ENCODE measurements at places on chromosomes 11 and 22. TPM values are rescaled to one million over a fixed set of nuclear protein-coding genes. Genes with fewer than 3 reads are reported as not detected.

MUC6 gene
- not detected for total RNA-seq

GRCh38 chr11:819943-820649 lies 1.4 kb downstream of the PNPLA2 start:
- peaks cover 15% of the 10 kb centered on the region for H3K4me1 ChIP-seq
- H3K27me3 ChIP-seq: no peaks in the 10 kb centered on the region
- peak; percentile 95 for DNase-seq

DNA sequence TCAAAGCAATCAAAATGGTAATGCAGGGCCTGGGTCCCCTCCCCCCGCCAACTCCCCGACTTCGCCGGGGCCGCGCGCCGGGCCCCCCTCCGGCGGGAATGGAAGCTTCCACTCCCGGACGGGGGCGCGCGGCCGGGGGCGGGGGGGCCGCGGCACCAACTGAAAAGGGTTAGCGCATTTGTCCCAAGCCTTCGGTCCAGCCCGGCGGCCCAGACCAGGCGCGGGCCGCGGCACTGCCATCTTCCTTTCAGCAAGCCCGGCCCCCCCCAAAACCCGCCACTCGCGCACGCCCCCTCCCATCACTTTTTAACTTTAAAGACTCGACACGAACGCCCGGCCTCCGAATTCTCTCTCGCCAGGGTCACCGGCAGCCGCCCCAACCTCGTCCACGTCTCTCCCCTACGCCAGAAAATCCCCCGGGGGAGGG lies 2.8 kb downstream of the PHF21B start:
- no peak overlapping the region for H3K27ac ChIP-seq
- peaks cover 8% of the 10 kb centered on the region for H3K36me3 ChIP-seq
- H3K27me3 ChIP-seq: peaks cover 57% of the 10 kb centered on the region
- no peak for DNase-seq

DNA sequence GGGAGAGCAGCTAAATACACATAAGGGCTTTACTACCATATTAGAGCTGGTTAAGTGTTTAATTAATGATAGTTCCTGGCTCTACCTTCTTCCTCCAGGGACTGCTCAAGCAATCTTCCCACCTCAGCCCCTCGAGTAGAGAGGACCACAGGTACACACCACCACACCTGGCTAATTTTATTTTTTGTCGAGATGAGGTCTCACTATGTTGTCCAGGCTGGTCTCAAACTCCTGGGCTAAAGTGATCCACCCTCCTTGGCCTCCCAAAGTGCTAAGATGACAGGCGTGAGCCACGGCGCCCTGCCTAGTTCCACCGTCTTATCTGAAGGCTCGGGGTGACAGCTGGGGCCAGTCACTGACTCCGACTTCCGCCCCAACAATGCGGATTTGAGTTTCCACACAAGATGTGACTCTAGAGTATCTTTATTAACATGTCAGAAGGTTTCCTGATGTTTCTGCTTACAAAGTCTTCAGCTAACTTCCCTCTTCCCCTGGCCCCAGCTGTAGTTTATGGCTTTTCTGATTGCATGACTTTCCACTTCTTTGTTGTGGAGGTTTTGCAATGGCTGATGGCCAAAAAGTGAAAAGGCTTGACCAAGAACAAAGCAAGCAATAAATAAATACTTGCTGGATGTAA lies 16.8 kb downstream of the TPST2 start:
- H3K27ac ChIP-seq: no peak overlapping the region
- no peak overlapping the region for H3K4me3 ChIP-seq
- H3K36me3 ChIP-seq: peaks cover 60% of the 10 kb centered on the region
- H3K27me3 ChIP-seq: no peaks in the 10 kb centered on the region
- no peak for DNase-seq
- peaks cover 50% of the 10 kb centered on the region for H3K4me1 ChIP-seq

PANX2 gene
- 0.83 TPM for total RNA-seq

- no peak for DNase-seq
- H3K27ac ChIP-seq: no peak overlapping the region
- H3K4me1 ChIP-seq: peaks cover 16% of the 10 kb centered on the region
- peaks cover 5% of the 10 kb centered on the region for H3K27me3 ChIP-seq
- no peaks in the 10 kb centered on the region for H3K36me3 ChIP-seq
Observed at GRCh38 chr22:31940506-31940905, 3.8 kb upstream of the YWHAH start.

All from activated CD4-positive, alpha-beta memory T cell treated with anti-CD3 and anti-CD28 coated beads, Interleukin-2, amount 10 ng/mL, durations not matched to agents 7 days and 5 days (primary cell).